ENCODE measurements at places on chromosomes 2 and 18.

- no peak for DNase-seq
Measured at GRCh38 chr2:147614979-147615470, 229.8 kb upstream of the ACVR2A start.

DNA sequence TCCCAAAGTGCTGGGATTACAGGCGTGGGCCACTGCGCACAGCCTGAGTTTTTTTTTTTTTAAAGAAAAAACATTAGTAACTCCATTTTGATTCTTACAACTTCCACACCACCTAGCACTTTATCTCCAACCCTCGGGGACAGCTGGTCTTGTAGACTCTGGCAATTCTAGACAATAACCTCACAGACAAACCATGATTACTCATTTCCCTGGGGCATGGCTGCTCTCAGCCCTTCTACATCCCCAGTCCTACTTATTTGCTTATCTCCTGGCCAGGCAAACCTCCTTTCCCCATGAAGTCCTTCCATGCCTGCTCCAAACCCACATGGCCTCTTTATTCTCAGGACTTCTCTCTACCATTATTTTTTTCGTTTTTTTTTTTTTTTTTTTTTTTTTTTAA, 91.1 kb downstream of the ACTR3 start:
- no peak for DNase-seq

DNA sequence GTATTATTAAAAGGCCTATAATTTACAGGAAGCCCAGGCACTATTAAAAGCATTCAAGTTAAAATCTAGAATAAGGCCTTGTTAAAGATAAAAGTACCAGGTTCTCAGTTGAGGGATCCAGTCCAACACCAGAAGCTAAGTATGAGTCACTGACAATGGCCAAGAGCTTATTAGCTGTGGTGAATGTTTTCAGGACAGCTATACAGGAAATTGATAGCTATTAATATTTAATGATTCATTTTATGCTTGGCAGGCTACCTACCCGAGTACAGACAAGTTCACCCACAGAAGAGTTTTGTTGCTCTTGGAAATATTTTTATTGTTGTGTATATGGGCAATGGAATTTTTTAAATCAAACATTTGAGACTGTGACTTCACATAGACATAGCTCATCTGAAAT, 729.6 kb upstream of the ZNF804A start:
- no peak for DNase-seq

- DNase-seq, result no peak
Measured at GRCh38 chr18:21853775-21854552, 113.4 kb downstream of the MIB1 start.

GRCh38 chr2:16055848-16056580, 115.7 kb downstream of the MYCN start:
- no peak for DNase-seq

All from CD4-positive, alpha-beta memory T cell (primary cell).